Aorta (tissue), 5 donors: ENCODE measurements at places on chromosomes 16 and 17.

DNA sequence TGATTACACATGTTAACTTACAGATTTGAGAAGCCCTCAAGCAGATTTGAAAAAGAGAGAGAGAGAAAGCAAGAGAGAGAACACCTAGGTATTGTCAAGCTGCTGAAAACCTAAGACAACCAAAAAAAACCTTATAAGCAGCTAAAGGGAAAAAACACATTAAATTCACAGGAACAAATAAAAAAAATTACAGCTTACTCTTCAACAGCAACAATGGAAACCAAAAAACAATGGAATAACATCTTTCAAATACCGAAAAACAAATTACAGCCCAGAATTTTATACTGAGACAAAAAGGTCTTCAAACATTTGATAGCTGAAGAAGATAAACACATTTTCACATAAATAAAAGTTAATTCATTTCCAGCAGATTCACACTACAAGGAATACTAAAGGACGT lies 8.4 kb upstream of the CFAP20 start:
- H3K27ac ChIP-seq, result no peak overlapping the region
- no peaks in the 10 kb centered on the region for H3K27me3 ChIP-seq
- no peaks in the 10 kb centered on the region for H3K36me3 ChIP-seq
- no peak overlapping the region for H3K4me3 ChIP-seq
- H3K4me1 ChIP-seq, result no peaks in the 10 kb centered on the region

GRCh38 chr16:72666267-72666666 lies 381.7 kb downstream of the ZFHX3 start:
- no peak overlapping the region for H3K27ac ChIP-seq
- no peaks in the 10 kb centered on the region for H3K4me1 ChIP-seq
- DNase-seq, result no peak
- H3K27me3 ChIP-seq, result no peaks in the 10 kb centered on the region
- H3K36me3 ChIP-seq, result no peaks in the 10 kb centered on the region
- H3K4me3 ChIP-seq, result no peak overlapping the region

DNA sequence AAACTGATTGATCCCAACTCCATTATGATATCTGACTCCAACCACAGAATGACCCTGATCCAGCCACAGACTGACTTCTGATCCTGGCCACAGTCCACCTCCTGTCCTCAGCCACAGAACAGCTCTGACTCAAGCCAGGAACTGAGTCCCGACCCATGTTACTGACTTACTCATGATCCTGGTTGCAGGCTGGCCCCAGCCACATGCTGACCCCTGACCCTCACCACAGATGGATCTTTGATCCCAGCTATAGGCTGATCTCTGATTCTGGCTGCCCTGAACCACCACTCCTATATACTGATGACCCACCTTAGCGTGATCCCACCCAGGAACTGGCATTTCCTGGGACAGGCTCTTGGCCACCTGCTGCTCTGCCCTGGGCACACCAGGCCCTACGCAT lies 32.2 kb upstream of the IL21R start:
- no peak overlapping the region for H3K27ac ChIP-seq
- H3K4me3 ChIP-seq, result no peak overlapping the region
- no peaks in the 10 kb centered on the region for H3K36me3 ChIP-seq
- no peaks in the 10 kb centered on the region for H3K27me3 ChIP-seq
- no peaks in the 10 kb centered on the region for H3K4me1 ChIP-seq
- DNase-seq, result no peak

- peak; percentile 95 for DNase-seq
- no peaks in the 10 kb centered on the region for H3K27me3 ChIP-seq
- H3K27ac ChIP-seq, result peak overlapping the region; percentile 98
- no peak overlapping the region for H3K4me3 ChIP-seq
These were observed 5.0 kb upstream of the ALDH3A1 start for GRCh38 chr17:19753051-19753509.

DNA sequence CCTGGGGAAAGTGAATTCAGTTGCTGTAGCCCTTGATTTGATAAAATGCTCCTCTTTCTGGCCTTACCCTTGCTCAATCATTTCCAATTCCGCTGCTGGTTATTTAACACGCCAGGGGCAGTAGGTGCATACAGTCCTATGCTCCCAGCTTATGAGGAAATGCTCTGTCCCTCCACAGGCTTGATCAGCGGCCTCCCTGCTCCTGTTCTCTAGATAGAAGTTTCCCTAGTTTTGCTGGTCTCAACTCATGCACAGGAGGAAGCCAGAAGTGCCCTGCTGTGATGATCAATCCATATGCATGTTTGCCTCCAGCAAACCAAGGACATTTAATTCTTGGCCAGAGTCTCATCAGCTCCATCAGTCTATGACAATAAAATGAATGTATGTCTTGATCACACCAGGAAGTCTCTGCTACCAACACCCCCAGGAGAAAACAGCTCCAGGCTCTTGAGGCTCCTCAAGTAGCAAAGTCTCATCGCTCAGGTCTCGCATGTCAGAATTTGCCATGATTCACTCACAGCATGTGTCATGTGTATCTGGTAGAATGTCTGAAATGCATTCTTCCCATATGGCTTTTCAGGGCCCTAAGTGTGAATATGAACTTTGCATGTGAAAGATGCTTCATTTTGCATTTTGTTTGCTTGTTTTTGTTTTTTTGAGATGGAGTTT lies 208.9 kb downstream of the CDH13 start:
- no peak for DNase-seq
- H3K27ac ChIP-seq, result no peak overlapping the region
- peaks cover 5% of the 10 kb centered on the region for H3K4me1 ChIP-seq
- no peaks in the 10 kb centered on the region for H3K36me3 ChIP-seq

DNA sequence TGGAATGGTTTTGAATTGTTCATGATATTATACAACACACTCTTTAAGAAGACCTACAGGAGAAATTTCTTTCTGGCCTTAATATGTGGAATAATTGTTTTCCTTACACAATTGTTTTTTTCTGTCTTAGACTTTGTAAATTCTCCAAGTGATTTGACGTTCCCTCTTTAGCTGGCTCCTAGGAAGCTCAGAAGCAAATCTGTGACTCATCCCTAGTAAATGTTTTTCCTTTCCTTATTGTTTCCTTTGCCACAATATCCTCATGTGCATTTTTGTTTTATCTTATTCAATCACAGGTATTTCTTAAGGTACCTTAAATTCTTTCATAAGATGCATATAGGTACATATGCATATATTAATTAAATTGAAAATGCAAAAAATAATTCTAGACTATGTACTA lies 13.5 kb downstream of the KIAA0753 start:
- H3K4me3 ChIP-seq, result no peak overlapping the region
- DNase-seq, result no peak
- H3K4me1 ChIP-seq, result no peaks in the 10 kb centered on the region
- H3K27ac ChIP-seq, result no peak overlapping the region
- peaks cover 5% of the 10 kb centered on the region for H3K36me3 ChIP-seq
- no peaks in the 10 kb centered on the region for H3K27me3 ChIP-seq

GRCh38 chr17:59139939-59140338 lies 15.0 kb downstream of the SKA2 start:
- no peak overlapping the region for H3K4me3 ChIP-seq
- H3K4me1 ChIP-seq, result no peaks in the 10 kb centered on the region
- DNase-seq, result no peak
- H3K27ac ChIP-seq, result no peak overlapping the region
- H3K36me3 ChIP-seq, result no peaks in the 10 kb centered on the region
- no peaks in the 10 kb centered on the region for H3K27me3 ChIP-seq

- H3K27ac ChIP-seq, result no peak overlapping the region
- peak; percentile 75 for DNase-seq
- H3K36me3 ChIP-seq, result no peaks in the 10 kb centered on the region
- no peaks in the 10 kb centered on the region for H3K27me3 ChIP-seq
These were observed 42.2 kb upstream of the GSE1 start for GRCh38 chr16:85570735-85571562.

GRCh38 chr17:45223539-45224528 lies 2.1 kb downstream of the FMNL1 start:
- H3K4me1 ChIP-seq, result no peaks in the 10 kb centered on the region
- no peak for DNase-seq
- no peak overlapping the region for H3K4me3 ChIP-seq

DNA sequence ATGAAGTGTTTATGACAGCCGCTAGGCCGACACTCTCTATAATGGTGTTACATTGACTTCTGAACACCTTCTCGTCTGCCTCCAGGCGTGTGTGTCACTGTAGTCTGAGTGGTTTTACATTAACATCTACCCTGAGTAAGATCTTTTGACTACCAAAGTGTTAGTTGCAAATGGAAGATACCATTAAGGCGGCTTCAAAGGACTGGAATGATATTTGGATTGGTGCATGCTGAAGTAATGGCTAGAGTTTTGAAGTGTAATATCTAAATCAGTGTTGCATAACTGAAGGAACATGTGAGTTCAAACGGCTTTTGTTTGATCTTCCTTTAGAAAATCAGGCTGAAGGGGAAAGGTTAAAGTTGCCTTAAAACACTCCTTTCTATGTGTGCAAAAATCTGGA lies 52.2 kb downstream of the BCAS3 start:
- DNase-seq, result no peak
- H3K27ac ChIP-seq, result no peak overlapping the region
- H3K4me3 ChIP-seq, result no peak overlapping the region
- no peaks in the 10 kb centered on the region for H3K4me1 ChIP-seq
- no peaks in the 10 kb centered on the region for H3K36me3 ChIP-seq

DNA sequence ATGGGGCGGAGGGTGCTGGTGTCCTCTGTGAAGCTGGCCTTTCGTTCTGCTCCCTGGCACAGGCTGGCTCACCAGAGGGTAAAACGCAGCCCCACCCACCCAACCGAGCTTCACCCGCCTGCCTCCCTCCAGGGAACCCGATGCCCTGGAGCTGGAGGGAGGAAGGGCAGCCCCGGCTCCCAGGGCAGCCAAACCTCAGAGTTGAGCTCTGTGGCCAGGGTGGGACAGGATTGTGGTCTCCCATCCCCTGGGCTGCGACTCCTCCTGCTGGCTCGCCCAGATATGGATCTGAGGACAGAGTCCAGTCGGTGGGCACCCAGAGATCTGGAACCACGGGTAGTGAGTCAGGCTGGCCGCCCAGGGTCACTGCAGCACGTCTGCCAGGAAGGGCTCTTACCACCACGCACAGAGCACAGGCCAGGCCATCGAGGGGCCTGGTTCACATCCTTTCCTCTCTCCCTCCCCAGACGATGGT lies 42.6 kb upstream of the CHMP6 start:
- no peak overlapping the region for H3K4me3 ChIP-seq
- H3K27ac ChIP-seq, result no peak overlapping the region
- no peaks in the 10 kb centered on the region for H3K36me3 ChIP-seq
- H3K4me1 ChIP-seq, result no peaks in the 10 kb centered on the region
- DNase-seq, result peak; percentile 51

DNA sequence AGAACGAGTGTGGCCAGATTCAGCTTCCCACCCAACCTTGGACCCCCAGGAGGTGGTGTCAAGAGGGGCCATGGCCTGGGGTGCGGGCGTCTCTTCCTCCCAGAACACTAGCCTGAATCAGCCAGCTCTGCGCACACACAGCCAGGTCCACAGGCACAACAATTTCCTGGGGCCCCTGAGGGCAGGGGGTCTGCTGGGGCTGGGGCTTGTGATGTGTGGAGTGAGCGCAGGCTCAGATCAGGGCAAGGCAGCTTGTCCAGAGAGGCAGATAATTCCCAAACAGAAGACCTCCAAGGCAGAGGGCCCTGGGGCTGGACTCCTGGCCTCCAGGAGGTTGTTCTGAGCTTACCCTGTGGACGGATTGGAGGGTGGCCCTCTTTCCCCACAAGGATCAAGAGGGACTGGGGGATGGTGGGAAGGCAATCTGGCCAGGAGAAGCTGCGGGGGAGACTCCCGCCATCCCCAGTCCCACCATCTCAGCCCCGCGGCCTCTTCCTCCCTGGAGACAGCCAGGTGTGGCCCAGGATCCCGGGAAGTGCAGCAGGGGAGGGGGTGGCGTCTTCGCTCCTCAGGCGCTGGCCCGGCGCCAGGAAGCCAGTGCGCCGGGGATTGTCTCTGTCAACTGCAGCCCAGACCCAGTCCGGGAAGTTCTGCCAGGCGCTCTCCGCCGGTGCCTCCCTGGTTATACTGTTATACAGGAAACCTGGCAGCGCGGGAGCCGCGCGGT lies 52.0 kb upstream of the AMZ2 start:
- H3K36me3 ChIP-seq, result no peaks in the 10 kb centered on the region
- no peaks in the 10 kb centered on the region for H3K27me3 ChIP-seq
- DNase-seq, result no peak
- no peak overlapping the region for H3K27ac ChIP-seq
- H3K4me1 ChIP-seq, result no peaks in the 10 kb centered on the region
- H3K4me3 ChIP-seq, result no peak overlapping the region

DNA sequence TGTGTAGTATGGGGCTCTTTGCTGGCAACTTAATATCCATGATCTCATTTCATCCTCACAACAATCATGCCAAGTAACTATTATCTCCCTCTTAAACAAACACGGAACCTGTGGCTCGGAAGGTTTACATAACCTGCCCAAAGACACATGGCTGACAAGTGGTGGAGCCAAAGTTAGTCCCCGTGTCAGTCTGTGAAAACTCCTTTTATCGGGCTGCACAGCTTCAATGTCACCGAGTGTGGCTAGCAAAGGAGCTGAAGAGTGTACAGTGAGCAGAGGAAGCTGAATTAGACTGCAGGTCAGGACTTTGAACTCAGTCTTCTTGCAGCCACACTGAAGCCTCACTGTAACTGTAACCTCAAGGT lies 80.3 kb downstream of the PARN start:
- no peaks in the 10 kb centered on the region for H3K27me3 ChIP-seq
- H3K36me3 ChIP-seq, result no peaks in the 10 kb centered on the region
- H3K4me1 ChIP-seq, result peaks cover 2% of the 10 kb centered on the region
- H3K4me3 ChIP-seq, result no peak overlapping the region

DNA sequence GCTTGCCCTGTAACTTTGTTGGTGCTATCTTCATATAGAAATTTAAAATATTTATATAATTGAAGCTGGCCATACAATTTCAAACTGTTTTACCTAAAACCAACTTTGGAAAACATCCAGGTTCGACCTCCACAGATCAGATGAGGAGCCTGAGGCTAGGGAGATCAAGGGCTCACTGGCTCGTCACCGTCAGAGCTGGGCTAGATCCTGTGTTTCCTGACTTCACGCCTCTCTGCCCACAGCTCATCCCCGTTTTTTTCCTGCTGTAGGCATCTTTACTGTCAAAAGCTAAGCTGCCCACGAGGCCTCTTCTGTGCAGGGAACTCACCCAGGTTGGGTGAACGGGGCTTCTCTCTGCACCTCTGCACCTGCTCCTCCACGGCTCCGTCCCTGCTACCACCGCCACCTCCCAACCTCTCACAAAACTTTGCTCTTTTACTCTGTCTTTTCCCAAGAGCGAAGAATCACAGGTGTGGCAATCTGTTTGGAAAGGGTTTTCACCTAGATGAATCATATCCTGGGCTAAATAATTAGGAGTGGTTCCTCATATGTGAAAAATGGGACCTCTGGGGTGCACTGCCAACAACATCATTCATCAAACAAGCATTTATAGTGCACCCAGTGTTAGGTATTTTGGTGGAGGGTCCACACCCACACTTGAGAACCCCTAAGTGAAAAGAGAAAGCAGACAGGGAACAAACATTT lies 24.8 kb upstream of the KDM6B start:
- DNase-seq, result no peak
- no peaks in the 10 kb centered on the region for H3K36me3 ChIP-seq
- no peak overlapping the region for H3K27ac ChIP-seq
- no peak overlapping the region for H3K4me3 ChIP-seq
- H3K4me1 ChIP-seq, result no peaks in the 10 kb centered on the region
- H3K27me3 ChIP-seq, result no peaks in the 10 kb centered on the region

DNA sequence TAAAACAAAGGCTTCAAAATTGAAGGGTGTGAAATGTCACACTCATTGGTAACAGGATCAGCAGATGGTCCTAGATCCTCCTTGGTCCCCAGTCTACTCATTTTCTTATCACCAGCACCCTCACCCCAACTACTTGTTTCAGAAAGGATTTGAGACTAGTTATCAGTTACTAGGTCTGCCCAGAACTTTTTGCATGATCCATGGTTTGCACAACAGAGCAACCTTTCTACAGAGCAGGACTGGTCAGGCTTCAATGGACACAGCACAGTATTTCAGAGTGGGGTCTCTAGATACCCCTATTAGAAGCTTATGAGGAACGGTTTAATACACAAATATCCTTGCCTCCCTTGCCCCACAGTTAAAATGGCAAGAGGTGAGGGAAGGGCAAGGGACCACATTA lies 25.6 kb downstream of the TTC19 start:
- H3K27me3 ChIP-seq, result no peaks in the 10 kb centered on the region
- peaks cover 4% of the 10 kb centered on the region for H3K4me1 ChIP-seq
